Uterus (tissue), 4 donors: ENCODE measurements at places on chromosomes 5 and 9. TPM values are rescaled to one million over a fixed set of nuclear protein-coding genes. Genes with fewer than 3 reads are reported as not detected.

- no peak overlapping the region for H3K27ac ChIP-seq
- no peaks in the 10 kb centered on the region for H3K36me3 ChIP-seq
- no peaks in the 10 kb centered on the region for H3K4me1 ChIP-seq
Measured at GRCh38 chr5:39721394-39721793, 296.6 kb upstream of the DAB2 start.

The FOXD4 gene
- not detected for total RNA-seq

The SLCO6A1 gene
- not detected for total RNA-seq

- H3K4me1 ChIP-seq: no peaks in the 10 kb centered on the region
- H3K4me3 ChIP-seq: no peak overlapping the region
- H3K27ac ChIP-seq: no peak overlapping the region
- no peaks in the 10 kb centered on the region for H3K36me3 ChIP-seq
- DNase-seq: peak; percentile 8
Measured at GRCh38 chr9:93651521-93651950, 75.2 kb downstream of the PHF2 start.

The IL9 gene
- total RNA-seq: not detected

DNA sequence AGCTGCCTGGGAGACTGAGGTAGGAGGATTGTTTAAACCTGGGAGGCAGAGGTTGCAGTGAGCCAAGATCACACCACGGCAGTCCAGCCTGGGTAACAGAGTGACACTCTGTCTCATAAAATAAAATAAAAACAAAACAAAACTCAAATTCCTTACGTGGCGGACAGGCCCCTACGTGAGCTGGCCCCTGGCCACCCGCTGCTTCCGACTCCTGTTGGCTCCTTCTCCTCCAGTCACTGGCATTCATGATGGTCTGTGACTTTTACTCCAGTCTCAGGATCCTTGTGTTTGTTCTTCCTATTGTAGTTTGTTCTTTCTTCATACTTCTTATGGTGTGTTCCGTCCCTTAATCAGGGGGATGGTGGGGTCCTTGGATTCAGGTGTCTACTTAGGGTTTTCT lies 28.5 kb upstream of the ZFR start:
- DNase-seq: no peak
- H3K27ac ChIP-seq: no peak overlapping the region
- H3K4me3 ChIP-seq: no peak overlapping the region
- no peaks in the 10 kb centered on the region for H3K36me3 ChIP-seq

- no peak overlapping the region for H3K4me3 ChIP-seq
- DNase-seq: no peak
- no peaks in the 10 kb centered on the region for H3K4me1 ChIP-seq
- H3K27ac ChIP-seq: no peak overlapping the region
Measured at GRCh38 chr9:108517651-108518365, 338.0 kb downstream of the ACTL7B start.

The AFAP1L1 gene
- total RNA-seq: 22.8 TPM

DNA sequence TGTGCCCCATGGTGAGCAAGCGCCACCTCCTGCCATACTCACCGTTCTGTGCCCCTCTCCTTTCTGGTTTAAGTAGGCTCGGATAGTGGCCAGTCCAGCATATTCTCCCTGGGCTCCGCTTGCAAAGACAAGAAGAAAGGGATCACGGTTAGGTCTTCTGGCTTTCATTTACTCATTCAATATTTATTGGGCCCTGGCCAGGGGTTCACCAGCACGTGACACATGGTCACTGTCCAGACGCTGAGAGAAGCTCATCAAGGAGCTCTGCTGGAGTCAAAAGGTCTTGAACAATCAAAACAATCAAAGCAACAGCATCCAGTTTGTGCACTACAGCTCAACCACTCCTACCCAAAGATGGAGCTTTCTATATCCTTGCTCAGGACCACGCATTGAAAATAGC lies 80.2 kb downstream of the GLDC start:
- H3K27me3 ChIP-seq: no peaks in the 10 kb centered on the region
- H3K4me3 ChIP-seq: no peak overlapping the region
- no peaks in the 10 kb centered on the region for H3K36me3 ChIP-seq
- no peak overlapping the region for H3K27ac ChIP-seq
